Mesenteric fat pad (tissue), 1 donor: ENCODE measurements at places on chromosomes 11 and 22.

- DNase-seq: no peak
Measured at GRCh38 chr11:44198146-44198724, 102.8 kb downstream of the EXT2 start.

GRCh38 chr22:46750863-46751443, 11.5 kb upstream of the TBC1D22A start:
- no peak for DNase-seq

DNA sequence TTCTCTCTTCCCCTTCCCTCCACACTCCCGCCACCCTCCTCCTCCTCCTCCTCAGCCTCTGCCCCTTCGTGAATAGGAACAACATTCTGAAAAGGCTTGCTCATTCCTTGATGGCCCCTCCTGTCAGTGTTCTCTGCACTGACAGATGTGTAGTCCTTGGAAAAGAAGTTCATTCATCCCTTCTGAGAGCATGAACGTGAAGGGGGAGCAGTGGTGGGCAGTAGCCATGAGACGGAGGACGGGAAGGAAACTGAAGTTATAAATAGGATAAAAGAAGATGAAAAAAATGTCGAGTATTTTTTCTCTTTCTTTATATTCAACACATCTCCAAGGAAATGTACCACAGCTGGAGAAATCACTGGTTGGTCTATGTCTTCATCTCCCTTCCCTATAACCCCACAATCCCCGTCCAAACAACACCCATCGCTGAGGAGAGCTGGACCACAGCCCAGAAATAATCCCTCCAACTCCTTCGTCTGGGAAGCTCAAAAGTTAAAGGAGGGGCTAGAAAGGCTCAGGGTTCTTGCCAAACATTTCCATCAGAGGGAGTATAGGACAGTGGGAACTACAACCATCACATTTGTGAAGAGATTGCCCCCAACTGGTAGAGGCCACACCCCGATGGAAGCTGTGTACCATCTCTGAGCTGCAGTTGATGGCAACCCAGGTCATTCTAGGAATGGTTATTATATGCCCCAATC, 33.5 kb downstream of the ETS1 start:
- no peak for DNase-seq

- DNase-seq: no peak
Measured at GRCh38 chr22:17774926-17775685, 837 bp upstream of the BID start.

DNA sequence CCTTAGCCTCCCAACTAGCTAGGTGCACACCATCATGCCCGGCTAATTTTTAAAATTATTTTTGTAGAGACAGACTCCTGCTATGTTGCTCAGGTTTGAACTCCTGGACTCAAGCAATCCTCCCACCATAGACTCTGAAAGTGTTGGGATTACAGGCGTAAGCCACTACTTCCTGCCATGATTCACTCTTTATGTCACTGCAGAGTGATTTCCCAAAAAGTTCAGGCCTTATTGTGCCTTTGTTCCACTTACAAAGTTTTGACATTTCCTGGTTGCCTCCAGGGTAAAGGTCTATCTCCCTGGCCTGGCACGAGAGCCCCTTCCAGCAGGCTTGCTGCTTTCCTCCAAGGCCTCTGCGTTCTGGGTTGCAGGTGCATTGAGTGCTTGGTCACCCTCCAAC, 44.6 kb upstream of the RIC3 start:
- no peak for DNase-seq

DNA sequence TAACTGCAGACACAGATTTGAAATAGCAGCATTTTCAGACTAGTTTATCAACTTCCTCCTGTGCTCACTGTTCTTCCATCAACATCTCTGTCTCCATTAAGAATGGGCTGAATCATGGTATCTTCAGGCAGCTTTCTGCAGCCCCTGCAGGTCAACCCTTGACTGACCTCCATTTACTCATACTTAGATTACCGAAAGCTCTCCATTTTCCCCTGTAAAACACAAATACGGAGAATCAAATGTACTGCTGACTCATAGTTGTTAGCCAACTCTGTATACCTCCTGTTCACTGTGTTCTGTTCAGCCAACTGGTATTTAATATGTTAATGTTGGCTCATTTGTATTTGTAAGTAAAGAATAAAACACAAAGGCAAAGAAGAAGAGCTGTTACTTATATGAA, 364.0 kb downstream of the CASP12 start:
- DNase-seq: no peak

- DNase-seq: no peak
Measured at GRCh38 chr11:34149786-34150185, 44.4 kb downstream of the NAT10 start.

- DNase-seq: no peak
Measured at GRCh38 chr11:12456651-12457579, 79.5 kb downstream of the PARVA start.

DNA sequence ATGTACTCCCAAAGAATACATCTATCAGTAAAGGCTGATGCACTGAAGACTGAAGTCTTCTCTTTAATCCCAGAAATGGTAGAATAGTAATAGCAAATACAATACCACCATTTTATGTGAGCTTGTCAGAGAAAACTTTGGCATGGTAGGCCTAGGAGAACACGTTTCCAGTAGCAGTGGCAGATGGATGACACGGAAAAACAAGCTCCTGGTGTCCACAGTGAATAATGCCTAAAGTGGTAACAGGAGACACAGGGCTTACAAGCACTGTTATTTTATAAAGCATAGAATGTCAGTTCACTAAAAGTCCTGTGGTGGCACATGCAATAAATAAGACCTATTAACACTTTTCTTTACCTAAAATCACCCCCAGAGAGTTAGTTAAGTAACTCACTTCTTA, 277.6 kb downstream of the TTC28 start:
- no peak for DNase-seq

DNA sequence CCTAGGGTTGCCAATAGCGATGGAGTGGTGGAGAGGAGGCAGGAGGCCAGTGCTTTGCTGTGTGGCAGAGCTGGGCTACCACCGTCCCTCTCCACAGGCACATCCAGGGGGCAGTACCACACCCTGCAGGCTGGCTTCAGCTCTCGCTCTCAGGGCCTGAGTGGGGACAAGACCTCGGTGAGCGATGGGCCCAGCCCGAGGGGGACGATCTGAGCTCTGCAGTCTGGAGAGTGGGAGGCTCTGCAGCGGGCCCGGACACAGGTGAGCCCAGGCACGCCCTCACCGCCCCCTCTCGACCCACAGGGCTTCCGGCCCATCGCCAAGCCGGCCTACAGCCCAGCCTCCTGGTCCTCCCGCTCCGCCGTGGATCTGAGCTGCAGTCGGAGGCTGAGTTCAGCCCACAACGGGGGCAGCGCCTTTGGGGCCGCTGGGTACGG, 2.5 kb downstream of the PKP3 start:
- DNase-seq: no peak

DNA sequence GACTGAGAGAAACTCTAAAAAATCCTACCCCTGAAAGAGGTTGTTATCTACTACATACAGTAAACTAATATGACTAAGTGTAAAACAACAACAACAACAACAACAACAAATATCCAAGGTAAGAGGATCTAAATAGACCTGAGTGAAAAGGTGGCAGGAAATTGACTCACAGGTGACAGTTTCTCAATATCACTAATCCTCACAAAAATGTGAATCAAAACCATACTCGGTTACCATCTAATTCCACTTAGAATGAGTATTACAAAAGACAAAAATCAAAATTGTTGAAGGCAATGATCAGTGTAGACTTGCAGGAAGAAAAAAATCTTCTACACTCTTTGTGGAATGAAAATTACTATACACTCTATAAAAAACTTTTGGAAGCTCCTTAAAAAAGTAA, 17.5 kb downstream of the RGL4 start:
- DNase-seq: no peak

- DNase-seq: no peak
Measured at GRCh38 chr11:128720522-128720985, 26.7 kb downstream of the FLI1 start.

GRCh38 chr11:45885921-45886721, 670 bp downstream of the MAPK8IP1 start:
- no peak for DNase-seq

DNA sequence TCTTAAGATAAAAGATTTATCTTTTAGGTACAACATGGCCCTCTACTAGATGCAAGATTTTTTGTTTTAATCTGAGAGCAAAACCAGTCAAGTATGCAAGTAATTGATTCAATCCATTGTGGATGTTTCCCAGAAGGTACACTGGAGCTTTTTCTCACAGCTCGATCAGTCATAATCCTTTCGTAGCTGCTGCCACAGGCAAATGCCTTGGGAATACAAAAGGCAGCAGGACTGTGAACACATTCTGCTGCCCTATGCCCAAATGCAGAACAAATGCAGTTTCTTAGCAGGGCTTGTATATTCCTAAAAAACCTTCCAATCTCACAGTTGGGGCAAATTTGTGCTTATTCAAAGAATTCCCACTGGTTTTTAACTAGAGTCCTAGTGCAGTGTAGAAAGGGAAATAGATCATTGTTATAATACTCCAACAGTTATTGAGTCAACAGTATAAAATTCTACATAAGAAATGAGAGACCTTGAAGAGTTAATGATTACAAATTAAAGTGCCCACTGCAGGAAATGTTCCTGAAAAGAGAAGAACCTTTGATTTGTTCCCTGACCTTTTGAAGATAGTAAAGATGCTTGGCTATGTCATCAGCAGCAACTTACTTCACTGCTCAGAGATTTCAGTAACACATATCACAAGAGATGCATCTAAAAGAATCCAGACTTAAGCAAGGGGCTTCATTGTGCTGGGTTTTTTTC, 14.1 kb downstream of the LPXN start:
- no peak for DNase-seq

- no peak for DNase-seq
Measured at GRCh38 chr22:33657670-33658069, 262.6 kb downstream of the LARGE1 start.

DNA sequence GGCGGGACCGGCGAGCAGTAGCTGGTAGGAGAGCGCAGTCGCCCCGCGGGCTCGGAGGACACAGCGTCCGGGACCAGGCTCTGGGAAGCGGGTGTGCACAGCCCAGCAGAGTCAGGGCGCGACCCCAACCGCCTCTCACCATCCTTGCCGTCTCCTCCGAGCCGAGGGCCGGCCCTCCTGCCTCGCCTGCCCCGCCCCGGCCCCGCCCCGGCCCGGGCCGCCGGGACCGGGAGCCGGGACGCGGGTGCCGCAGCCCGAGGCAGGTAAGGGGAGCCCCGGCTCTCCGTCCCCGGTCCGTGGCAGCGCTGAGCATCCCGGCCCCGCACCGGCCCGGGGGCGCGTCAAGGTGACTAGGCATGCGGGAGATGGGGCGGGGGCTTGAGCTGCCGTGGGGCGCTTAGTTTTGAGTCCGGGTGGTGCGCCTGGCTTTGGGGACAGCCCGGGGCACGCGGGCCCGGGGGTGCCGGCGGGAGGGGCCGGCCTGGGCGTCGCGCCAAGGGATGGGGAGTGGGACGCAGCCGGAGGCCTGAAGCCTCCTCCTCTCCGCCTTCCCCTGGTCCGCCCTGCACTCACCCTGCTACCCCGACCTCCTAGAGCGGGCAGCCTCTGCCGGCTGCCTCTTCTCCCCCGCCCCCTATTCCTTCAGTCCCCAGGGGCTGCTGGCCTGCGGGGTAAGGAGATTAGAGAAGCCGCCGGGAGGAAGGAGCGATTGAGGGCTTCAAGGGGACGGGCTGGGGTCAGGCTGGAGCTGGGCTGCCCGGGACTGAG, at the start of gene ABCG4:
ABCG4 (plus strand) TSS at position 35 of the 768 bp plus-strand sequence. CDS start 914 bp downstream, outside the sequence.
- DNase-seq: no peak

- DNase-seq: no peak
Measured at GRCh38 chr11:16167706-16168487, 188.4 kb downstream of the SOX6 start.

- DNase-seq: no peak
Measured at GRCh38 chr11:33827206-33827605, 52.9 kb upstream of the FBXO3 start.

DNA sequence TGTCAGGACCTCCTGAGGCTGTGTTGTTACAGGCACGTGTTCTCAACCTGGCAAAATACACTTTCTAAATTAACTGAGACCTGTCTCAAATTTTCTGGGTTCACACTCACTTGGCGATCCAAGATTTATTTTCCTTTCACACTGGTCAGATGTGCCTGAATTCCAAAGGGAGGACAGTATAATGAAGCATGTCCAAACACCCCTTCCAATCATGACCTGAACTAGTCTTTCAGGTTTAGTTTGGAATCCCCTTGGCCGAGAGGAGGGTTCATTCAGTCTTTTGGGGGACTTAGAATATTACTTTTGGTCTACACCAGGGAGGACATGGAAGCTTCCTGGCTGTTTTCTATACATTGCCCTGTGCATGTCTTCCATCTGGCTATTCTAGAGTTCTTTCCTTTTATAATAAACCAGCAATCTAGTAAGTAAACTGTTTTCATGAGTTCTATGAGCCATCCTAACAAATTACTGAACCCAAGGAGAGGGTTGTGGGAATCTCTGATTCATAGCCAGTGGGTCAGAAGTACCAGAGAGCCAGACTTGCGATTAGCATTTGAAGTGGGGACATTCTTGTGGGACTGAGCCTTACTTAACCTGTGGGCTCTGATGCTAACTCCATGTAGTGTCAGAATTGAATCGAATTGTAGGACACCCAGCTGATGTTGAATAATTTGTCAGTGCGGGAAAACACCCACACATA, 14.8 kb upstream of the TMEM216 start:
- no peak for DNase-seq

- no peak for DNase-seq
Measured at GRCh38 chr11:73716153-73717056, 44.5 kb downstream of the RAB6A start.

GRCh38 chr22:17607891-17608521, 20.5 kb downstream of the ATP6V1E1 start:
- DNase-seq: no peak

DNA sequence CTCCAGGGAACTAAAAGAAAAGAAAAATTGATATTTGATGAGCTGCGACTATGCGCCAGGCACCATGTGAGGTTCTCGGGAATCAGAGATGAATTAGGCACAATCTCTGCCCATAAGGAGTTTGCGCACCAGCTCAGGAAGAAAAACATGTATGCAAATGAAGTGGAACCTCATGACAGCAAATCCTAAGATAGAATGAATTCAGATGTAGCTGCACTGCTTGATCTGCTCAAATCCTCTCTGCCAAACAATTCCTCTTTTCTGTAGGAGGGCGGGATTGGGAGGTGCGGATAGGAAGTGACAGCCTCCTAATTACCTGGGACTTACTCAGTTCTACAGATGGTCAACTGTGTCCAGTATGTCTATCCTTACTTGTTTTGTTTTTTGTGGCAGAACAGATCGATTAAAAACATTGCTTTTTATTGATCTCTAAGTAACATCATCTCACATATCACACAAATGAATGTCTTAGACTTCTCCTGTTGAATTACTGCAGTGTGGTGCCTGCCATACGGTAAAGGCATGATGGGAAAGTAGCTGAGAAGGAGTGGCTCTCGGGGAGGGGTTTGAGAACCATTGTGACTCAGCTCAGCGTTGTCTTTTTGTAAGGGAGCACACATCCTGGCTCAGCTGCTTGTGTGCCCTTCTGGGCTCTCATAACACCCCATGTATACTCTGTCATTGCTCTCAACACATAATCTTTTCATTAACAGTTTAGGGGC, 13.9 kb downstream of the CRTAM start:
- DNase-seq: no peak
